Activated CD4-positive, CD25-positive, alpha-beta regulatory T cell treated with anti-CD3 and anti-CD28 coated beads, Interleukin-2, amount 50 U/mL, for 72 hours (primary cell): ENCODE measurements at places on chromosomes 11 and 22.

DNA sequence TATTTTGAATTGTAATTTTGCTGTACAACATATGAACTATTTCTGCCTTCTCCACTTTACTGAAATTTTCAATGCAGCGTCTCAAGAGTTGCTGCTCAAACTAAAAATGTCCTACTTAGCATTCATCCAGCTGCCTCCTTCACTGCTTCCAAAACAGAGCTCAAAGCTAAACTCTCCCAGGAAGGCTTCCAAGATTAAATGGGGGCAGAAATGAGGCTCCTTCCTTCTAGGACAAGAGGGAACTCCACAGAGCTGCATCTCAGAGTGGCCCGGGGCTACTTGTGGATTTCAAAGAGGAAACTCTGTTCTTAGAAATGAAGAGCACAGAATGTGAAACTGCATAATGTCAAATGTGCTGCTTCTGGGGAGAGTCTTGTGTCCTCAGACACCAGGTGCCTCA is 295.9 kb upstream of the NCAM1 start:
- no peak for DNase-seq

DNA sequence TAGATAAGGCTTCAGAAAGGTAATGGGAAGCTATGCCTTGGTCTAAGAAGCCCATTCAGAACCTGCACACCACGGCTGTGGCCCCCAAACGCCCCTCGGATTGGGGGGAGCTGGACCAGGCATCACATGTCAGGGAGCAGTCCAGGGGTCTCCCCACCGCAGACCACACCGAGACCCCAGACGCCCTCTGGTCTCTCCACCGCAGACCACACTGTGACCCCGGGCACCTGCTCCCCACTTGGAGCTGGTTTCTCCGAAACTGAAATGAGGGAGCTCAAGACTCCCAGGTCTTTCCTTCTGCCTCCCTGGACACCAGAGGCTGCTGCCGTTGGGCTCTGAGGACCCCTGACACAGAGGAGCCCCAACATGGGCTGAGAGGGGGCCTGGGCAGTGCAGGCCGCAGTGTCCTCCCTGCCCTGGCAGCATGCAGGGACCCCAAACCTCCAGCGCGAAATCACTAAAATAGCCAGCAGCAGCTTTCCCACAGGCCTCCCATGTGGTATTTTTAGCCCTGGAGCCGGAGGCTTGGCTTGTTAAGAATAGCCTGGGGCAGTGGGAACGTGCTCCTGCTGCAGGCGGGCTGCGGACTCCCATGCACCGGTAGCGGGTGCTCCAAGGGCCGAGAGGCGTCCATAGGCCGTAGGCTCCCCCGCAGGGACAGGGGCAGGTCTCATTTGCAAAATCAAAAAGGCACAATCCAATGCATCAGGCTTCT is 7.7 kb downstream of the LINC01488 start:
- DNase-seq = no peak

DNA sequence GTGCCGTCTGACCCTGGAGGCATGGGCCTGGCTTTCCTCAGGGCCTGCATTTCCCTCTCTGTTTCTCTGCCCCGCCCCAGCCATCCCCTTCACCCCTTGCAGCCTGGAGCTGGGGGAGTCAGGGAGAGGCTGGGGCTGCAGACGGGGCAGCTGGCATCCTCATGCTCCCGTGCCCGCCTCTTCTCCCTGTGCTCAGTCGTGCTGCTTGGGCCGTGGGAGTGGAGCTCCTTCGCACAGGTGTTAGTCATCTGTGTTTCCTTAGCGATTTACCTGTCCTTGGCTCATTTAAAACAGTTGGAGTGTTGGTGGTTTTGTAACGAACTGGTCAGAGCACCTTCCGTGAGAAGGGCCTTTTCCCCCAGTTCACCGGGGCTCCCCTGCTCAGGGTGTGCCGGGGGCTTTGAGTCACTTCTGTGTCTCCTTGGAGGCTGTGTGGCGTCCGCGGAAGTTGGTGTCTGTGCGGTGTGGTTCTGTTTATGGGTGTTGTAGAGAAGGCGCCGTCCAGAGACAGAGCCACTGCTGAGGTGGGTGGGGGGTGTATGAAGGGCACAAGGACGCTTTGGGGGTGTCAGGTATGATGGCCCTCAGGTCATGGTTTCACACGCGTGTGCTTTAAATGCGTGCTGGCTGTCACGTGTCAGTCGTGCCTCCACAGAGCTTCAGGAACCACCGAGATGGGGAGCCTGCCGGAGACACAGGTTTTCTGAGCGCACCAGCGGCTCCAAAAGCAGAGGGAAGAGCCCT is 19.5 kb downstream of the BRSK2 start:
- DNase-seq = no peak

GRCh38 chr11:65639623-65640482 is 2.0 kb downstream of the SIPA1 start:
- no peak for DNase-seq

- DNase-seq = no peak
Observed at GRCh38 chr22:40808018-40808841, 10.9 kb downstream of the SLC25A17 start.

DNA sequence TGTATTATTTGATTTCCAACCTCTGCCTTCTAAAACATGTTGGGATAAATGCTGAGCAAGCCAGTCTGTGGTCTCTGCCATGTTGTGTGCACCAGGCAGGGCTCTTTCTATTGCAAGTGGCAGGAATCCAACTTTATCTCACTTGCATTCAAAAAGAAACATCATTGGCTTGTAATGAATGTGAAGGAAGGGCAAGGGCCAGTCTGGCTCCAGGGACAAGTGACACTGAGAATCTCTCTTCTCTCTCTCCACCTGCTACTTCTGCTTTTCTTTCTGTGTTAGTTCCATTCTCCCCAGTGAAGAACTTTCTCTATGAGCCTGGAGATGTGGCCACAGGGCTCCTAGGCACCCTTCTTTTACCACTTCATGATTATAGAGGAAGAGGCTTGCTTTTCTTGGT is 329.9 kb upstream of the NCAM1 start:
- no peak for DNase-seq

DNA sequence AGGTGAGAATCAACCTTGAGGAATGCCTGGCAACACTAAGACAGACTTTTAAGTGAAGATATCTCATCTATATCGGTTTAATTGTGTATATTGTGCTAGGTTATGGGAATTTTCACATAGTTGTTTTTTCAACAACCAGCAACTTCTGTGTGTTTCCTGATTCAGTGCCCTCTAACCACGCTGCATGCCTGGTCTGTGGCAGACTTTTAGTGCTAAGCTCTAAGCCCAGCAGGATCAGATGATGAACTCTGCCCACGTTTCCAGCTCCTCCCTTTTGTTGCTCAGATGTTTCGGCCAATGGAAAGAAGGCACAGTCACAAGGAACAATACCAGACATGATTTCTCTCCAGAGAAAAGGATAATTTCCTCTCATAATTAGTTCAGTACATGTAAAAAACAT is 1.4 kb upstream of the VWA5A start:
- DNase-seq = no peak

DNA sequence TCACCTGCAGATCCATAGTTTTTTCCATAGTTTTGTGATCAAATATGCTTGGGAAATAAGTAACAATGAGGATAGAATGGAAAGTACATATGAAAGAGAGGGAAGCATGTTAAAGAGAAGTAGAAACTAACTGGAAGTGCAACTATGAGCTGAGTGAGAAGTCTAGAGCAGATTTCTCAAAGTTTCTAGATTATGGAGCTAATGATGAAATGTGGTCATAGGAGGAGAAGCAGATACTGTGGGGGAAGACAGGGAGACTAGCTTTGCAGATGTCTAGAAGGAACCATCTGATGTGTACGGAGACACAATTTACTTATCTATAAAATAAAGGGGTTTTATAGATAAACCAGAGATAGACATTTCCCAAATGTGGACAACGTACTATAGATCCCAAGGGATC is 37.1 kb downstream of the RELT start:
- no peak for DNase-seq

GRCh38 chr11:121649798-121650197 is 197.0 kb upstream of the SORL1-AS1 start:
- no peak for DNase-seq

- DNase-seq = no peak
Observed at GRCh38 chr11:119983816-119984215, 154.1 kb downstream of the TRIM29 start.

GRCh38 chr11:69280994-69281393 is 13.0 kb upstream of the MYEOV start:
- DNase-seq = no peak

- no peak for DNase-seq
Observed at GRCh38 chr11:86346513-86346912, 28.2 kb upstream of the CCDC81 start.

DNA sequence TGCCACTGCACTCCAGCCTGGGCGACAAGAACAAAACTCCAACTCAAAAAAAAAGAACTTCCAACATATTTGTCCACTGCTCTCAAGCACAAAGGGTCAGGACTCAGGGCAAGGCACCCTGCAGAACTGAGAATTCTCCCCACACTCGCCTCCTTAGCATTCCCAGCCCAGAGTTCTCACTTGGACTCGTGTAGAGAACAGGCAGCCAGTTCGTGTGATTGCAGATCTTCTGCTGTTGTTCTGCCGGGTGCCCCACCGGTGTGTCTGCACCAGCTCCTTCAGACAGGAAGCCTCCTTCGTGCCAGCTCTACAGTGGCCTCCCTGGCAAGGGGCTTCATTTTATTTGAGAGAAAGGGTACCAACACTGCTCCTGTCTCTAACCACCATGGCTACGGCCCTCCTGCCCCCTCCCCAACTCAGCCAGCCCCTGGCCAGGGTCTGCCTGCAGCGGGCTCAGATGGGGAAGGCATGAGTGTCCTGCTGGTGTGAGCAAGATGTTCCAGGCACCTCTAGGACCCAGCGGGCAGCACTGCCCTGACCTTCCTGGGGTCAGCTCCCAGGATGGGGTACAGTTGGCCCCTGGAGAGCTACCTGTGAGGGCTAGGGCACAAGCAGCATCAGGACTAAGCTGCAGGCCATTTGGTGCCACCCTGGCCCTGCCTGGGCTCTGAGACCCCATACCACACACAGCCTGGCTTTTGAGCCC is 19.5 kb upstream of the SCGB1A1 start:
- no peak for DNase-seq

GRCh38 chr11:126465573-126466188 is 110.2 kb downstream of the ST3GAL4 start:
- DNase-seq = no peak

GRCh38 chr11:130261571-130261970 is 53.1 kb downstream of the ZBTB44 start:
- DNase-seq = no peak

GRCh38 chr11:5596607-5597201 is at the start of gene TRIM6:
TSS of gene TRIM6 (plus strand) at chr11:5596637. CDS start at chr11:5596898, 261 bp downstream.
- no peak for DNase-seq

GRCh38 chr11:69533296-69534165 is 52.1 kb downstream of the LINC01488 start:
- no peak for DNase-seq

DNA sequence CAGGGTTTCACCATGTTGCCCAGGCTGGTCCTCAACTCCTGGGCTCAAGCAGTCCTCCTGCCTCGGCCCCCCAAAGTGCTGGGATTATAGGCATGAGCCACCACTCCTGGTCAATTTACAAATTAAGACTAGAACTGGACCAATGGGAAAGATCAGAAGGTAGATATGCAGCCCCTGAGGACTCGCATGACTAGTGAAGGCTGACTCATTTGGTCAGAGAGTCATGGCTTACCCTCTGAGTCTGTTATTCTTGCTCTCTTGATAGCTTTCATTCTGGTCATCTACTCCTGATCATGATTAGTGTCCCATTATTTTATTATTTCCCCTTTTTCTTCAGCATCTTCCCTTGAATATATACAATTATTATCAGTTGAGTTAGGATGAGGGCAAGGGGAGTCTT is 2.7 kb upstream of the LDHAL6A start:
- DNase-seq = no peak

DNA sequence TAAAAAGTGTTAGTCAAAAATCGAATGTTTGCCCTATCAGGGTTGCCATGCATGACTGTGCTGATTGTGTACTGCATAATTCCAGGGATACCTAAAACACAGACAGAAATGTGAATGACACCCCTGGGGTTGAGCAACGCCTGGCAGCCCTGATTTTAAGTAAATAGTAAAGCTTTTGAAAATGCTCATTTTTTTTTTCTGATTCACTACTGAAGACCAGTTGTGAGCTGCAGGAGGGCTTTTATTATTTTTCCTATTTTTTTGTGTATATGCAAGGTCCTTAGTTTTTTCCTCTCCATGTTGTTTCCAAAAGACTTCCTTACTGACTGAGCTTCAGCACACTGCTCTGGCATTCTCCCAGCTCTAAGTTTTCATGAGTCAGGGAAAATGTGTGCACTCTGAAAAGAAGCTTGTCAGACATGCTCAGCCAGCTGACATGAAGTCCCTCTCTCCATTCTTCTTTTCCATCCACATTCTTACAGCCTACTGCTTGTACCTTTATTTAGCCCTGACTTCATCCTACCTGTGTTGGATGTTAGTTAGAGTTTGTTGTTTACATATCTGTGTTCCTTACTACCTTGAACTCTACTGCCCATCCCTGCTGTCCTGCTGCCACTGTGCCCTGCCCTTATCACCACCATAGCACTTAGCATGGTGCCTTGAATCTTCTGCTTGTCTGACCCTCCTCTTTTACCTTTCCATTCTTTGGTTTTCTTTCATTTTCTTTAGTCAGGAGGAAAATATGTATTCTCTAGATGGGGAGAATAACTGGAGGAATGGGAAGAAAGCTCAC is 79.5 kb downstream of the HORMAD2 start:
- DNase-seq = no peak

- DNase-seq = no peak
Observed at GRCh38 chr11:35891096-35891495, 52.8 kb upstream of the LDLRAD3 start.
